ENCODE measurements at places on chromosomes 3 and 15. TPM values are rescaled to one million over a fixed set of nuclear protein-coding genes. Genes with fewer than 3 reads are reported as not detected.
A peak's percentile ranks its signal among the peaks of the same experiment; 100 is the strongest.

DNA sequence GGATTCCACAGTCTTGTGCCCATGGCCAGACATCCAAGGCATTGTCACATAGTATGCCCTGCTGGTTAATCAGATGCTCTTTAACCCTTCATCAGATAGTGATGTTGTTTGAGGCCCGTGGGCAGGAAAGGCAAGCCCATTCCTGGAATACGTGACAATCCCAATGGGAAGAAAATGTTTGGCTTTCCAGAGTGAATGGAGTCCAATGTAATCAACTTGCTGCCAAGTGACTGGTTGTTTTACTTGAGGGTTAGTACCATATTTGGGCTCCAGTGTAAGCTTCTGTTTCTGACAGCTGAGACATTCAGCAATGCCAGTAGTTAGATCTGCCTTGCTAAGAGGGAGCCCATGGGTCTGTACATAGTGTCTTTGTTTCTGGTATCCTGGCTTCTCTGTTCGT is 31.3 kb downstream of the RPL39L start:
- no peak for DNase-seq

DNA sequence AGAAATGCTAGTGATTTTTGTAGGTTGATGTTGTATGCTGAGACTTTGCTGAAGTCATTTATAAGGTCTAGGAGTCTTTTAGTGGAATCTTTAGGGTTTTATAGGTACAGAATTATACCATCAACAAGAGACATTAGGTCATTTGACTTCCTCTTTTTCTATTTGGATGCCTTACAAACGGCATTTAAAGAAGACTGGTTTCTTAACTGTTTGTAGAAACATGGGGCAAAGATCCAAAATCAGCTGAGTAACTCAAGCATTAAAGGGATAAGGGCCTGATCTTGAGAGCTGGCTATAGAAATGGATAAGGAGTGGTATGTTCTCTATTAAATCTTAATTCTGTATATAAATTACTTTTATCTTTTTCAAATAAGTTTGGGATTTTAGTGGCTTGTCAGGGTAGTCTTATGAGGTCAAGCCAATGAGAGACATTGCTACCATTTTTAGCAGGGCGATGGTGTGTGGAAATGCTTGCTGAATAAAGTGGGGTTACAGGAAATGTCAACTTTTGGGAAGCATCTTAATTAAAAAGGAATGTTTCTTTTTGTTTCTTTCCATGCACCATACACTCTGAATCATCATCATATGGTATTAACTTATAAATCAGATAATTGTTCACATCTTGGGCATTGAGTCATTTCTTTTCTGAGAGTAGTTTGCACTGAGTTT is 197.7 kb upstream of the GBE1 start:
- DNase-seq, result no peak

GRCh38 chr15:85047271-85047948 is 65.8 kb downstream of the PDE8A start:
- peak; percentile 36 for DNase-seq

DNA sequence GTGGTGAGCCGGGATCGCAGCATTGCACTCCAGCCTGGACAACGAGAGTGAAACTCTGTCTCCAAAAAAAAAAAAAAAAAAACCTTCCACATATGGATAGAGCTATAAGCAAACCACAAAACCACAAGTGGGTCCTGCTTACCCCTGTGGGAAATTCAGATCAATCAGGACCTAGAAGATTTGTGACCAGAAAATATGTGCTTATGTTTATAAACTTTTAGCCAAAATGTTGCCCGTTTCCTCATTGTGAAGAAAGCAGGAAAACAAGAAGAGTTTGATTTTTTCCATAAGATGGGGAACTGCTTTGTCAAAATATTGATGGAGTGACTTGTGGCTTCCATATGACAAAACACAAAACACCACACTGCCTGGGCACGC is 3.4 kb upstream of the SLC25A38 start:
- no peak for DNase-seq

- DNase-seq, result no peak
Observed at GRCh38 chr15:64997745-64998375, 8.1 kb upstream of the SPG21 start.

DNA sequence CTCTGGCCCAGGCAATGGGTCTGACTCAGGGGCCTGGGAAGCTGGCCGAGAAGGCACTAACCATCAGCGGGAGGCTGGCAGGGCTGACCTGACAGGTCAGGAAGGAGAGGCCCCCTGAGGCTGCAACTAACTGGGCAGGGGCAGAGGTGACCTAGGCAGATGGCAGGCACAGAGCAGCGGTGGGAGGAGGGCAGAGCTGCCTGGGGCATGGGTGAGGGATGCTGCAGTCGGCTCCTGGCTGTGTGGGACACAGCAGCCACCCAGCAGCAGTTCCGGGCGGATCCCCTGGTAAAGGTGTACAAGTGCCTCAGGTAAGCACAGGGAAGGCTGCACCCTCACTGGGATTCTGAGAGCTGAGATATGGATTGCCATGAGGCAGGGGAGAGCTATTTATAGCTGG is 236.1 kb downstream of the OCA2 start:
- no peak for DNase-seq

DNA sequence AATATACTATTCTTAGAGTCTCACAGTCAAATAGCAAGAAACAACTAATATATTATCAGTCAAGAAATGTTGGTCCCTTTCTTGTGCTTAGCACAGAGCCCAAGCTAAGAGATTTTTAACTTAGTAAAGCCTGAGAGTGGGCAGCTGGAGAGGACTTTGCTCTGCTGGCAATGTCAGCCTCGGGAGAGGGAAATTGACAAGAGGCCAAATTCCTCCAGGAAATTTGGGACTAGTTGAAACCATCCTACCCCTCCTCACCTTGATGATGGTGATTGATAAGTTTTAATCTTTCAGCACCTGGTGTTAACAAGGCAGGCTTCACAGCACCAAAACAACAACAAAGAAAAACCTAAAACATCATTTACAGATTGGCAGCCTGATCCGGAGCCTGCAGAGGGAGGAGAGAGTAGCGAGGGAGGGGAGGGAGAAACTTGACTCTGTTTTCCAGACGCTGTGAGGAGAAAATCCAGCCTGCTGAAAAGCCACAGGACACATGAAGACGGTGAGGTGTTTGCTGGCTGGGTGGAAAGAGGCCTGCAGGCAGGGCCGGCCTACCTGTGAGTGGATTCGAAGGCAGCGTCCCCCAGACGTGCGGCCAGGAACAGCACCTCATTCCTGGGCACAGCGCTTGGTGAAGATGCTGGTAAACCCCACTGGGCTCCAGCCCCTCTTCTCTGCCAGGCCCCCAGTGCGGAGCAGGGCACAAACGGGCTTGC is 150.9 kb downstream of the LRRC28 start:
- no peak for DNase-seq

RYK gene
- 21.9 TPM for total RNA-seq

- DNase-seq, result no peak
Observed at GRCh38 chr15:64706011-64706911, 69.1 kb downstream of the RBPMS2 start.

GRCh38 chr3:111923095-111923771 is 55.6 kb upstream of the ABHD10 start:
- no peak for DNase-seq

CFAP161 gene
- total RNA-seq, result not detected

EPHA3 gene
- not detected for total RNA-seq

DNA sequence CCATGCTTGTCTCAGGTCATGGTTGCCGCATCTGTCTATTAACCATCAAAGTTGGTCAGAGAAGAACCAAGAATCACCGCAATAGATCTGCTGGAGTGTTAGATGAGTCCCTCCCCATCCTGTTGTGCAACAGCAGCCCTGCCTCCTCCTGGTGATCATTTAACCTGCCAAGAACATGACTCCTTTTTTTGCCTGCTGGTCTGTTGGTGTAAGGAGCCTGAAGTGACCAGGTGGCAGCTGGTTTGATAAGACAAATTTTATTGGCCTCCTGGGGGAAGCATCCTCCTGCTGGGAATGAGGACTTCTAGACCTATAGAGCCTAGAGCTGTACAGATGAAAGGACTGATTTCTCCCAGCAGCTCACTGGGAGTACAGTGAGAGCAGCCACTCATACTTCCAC is 43.5 kb upstream of the RAF1 start:
- no peak for DNase-seq

DNA sequence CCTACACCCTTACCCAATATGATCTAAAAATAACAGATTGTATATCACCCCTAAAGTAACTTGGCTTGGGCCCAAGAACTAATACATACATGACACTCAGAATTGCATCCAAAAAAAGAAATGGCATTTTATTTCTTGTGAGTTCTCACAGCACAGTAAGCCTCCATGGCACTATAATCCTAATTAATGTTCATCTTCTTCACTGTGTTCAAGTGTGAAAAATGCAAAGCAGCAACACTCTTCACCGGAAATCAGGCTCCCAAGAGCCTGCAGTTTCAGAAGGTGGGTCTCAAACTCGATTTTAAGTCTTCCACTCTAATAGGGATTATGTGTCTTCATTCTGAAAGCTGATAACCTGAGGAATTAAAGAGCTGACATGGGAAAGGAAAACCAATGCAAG is 142.8 kb upstream of the TSC22D2 start:
- DNase-seq, result no peak
